ENCODE measurements at places on chromosomes 4 and X.

DNA sequence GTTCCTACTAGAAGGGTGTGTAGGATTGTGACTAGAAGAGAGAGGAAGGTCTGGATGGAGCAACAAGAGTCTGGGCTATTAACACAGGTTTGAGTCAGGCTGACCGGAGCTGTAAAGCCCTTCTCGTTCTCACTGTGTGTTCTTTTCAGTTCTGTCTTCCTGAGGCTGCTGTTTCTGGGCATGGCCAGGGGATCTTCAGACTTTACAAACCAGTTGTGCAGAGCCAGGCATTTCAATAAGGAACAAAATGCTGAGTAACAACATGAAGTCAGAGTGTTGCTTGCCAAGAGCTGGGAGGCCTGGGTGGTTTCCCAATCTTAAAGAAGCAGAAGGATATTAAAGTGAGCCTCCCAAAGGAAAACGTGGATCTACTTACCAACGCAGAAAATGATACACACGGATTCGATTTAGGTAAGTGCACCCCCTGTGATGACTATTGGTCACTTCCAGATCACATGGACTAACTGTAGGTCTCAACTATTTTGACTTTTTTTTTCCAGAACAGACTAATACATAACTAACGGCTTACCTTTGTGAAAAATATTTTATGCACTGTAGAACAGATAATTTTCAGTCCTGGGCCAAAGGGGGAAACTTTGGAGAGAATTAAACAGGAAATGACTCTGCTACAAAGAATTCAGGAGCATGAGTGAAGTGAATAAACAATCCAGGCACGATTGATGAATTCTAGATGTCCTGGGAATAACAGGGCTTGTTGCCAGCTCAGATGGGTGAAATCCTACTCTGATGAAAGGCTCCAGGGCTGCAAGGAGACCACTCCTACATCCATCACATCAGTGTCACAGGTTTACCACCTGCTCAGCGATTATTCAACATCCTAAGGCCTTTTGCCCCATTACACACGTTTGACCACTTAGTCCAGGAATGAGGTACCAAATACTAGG is 94.5 kb downstream of the ANXA3 start:
- peak; percentile 84 for DNase-seq

GRCh38 chrX:14412686-14413085 is 116.7 kb upstream of the GLRA2 start:
- no peak for DNase-seq

DNA sequence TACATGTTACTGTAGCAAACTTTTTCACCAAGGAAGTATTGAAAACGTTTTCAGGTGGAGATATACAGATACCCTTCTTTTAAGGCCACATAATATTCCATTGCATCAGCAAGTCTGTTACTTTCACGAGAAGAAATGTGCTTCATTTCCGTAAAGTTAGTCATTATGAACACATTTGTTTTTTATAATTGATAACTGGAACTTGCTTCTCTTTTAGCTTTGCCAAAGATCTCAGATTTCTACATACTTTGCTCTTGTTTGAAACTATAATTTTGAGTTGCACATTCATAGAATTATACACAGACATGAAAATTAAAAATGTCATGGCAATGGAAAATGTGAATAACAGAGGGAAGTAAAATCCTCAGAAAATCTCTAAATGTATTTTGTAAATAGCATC is 128.7 kb upstream of the GIMD1 start:
- no peak for DNase-seq

DNA sequence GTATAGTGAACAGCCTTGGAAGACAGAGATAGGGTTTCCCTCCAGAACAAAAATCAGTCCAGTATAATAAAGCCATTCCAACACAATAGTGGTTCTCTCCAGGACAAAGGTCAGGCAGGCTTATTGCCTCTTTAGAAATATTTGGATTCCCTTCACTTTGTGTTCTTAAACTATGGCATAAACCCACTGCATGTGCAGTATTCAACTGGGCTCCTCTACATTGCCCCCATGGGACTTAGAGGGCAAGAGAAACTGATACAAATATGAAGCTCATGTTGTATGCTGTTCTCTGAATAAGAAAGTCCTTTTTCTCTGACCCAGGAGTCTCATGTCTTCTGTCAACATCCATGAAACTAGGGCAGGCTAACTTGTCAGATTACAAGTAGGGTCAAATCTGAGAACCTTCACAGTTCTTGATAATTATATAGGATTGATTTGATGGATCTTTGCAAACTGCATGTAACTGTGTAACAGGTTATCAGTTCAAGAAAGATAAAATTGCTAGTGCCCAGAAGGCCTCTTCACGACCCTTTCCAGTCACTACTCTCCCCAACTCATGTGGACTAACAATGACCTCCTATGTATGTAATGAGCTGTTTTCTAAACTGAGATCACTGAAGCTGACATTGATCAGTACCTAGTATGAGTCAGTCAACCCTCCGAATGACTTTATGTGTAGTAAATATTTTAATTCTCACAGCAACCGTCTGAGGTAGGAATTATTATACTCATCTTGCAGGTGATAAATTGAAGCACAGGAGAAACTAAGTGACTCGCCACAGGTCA is 31.9 kb upstream of the FAM9C start:
- DNase-seq: no peak

- DNase-seq: no peak
These were observed 157.6 kb downstream of the POLA1 start for GRCh38 chrX:24851289-24851688.

DNA sequence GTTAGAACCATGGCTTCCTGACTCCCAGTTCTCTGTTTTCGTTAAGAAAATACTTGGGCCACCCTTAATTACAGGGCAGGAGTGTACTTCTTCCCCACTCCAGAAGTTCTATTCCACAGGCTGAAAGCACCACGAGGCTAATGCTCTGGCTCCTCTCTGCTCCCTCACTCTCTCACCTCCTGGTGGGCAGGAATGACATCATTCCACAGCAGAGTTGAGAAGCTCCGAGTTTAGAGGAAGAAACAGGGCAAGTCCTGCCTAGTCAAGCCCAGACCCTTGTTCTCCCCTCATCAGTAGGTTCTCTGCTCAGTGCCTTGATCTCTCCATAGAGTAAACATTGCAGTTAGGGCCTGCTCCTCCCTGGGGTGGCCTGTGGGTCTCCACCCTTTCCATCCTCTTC is 343.8 kb upstream of the CLNK start:
- no peak for DNase-seq

DNA sequence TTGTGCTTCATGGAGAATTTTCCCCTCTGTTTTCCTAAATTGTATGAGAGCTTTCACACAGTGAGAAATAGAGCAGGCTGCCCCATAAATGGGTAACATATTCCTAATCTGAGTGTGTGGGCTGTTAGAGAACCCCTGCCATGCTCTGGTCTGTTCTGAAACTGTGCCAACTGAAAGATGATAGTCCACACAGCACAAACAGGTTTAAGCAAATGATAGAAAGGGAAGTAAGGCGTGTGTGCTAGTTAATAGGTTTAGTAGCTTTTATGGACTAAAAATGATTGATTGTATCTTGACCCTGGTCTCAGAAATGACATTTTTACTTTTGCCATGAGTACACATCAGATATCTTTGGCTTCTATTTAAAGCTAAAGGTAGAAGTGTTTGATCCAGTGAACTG is 106.2 kb downstream of the PRRG1 start:
- no peak for DNase-seq

- no peak for DNase-seq
These were observed 47.1 kb downstream of the CHIC2 start for GRCh38 chr4:54017308-54017707.

DNA sequence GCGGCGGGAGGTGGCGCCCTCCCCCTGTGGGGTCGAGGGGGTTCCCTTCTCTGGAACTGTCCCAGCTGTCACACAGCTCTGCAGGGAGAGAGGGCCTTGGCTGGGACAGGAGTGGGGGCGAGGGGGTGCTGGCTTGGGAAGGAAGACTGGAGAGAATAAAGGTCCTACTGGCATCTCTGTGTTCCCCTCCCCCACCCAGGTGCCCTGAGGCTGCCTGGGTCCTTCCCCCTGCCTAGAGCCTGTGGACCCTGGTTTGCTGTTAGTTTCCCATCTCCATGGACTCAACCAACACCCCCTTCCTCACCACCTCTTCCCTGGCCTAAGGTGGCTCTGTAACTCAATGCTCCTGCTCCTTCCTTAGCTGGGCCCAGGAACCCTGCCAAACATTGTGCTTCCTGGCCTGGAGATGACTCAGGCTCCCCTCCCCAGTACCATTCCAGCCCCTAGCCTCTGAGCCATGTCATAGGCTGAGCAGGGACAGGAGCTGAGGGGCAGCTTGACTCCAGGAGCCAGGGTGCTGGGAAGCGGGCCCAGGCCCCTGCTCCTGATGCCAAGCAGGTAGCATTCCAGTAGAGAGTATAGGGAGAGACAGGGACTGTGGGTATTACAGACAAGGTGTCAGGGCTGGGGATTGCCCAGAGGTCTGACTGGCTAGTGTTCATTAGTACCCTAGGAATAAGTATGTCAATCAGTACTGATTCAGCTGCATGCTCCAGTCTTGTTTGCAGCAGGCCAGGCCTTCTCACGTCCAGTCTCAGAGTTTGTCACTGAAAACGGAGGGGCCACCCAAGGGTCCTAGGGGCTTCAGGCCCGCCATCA is 100.7 kb downstream of the EFNB1 start:
- peak; percentile 14 for DNase-seq

- DNase-seq: no peak
These were observed 28.4 kb downstream of the PLS3 start for GRCh38 chrX:115589419-115589818.

GRCh38 chrX:135543924-135544323 is 23.5 kb downstream of the INTS6L start:
- no peak for DNase-seq

GRCh38 chr4:81666491-81666890 is 194.8 kb upstream of the RASGEF1B start:
- DNase-seq: no peak

All from A549 (cell line).